ENCODE measurements at places on chromosomes 16 and 17.

GRCh38 chr16:84965428-84966415, 45.6 kb downstream of the ZDHHC7 start:
- DNase-seq = no peak

- no peak for DNase-seq
Observed at GRCh38 chr16:66859397-66860068, 15.3 kb downstream of the CA7 start.

DNA sequence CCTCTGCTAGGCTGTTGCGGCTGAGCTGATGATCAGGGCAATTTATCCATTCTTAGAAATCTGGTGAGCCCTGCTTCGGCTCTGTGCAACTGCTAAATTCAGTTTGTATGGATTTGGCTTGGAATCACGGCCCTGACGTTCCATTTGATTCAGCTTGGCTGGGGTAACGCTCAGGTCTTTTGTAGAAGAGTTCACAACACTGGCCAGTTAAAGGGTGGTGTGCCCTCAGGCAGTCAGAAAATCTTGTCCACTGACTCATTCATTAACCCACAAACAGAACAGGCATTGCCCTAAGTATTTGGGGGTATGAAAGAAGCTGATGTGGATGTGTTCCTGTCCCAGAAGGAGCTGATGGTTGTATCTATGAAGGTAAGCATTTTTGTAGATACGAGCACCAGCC, 53.9 kb downstream of the GNAO1 start:
- no peak for DNase-seq

- no peak for DNase-seq
Observed at GRCh38 chr16:11060842-11061241, 116.5 kb downstream of the CLEC16A start.

GRCh38 chr16:84726079-84726668, 26.4 kb downstream of the USP10 start:
- DNase-seq = no peak

DNA sequence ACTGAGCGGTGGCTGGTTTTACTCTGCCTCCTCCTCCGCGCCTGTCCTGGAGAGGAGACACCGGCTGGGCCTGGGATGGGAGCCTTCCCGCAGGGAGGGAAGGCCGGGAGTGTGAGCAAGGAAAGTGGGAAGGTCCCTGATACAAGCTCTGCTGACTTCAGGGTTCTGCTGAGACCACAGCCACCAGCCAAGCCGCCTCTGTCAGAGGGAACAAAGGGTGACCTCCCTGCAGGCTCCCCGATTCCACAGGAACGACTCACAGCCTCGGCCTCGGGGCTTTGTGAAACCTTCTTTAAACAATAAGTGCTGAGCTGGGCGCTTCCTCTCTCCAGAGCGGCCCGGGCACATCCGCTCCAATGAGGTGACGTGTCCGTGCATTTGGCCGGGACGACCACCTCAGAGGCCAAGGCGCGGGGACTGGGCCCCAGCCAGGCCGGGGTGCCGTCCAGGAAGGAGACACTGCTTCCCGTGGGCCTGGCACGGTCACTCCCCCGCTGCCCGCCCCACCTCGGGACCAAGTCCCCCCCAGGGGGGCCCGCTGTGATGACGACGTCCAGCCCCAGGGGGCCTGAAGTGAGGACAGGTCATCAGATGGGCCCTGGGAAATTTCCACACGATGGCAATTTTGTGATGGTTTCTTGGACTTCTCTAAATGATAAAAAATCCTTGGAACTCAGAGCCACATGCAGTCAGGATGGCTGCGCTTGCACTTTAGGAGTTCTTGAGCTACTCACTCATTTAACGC, 11.8 kb upstream of the CIBAR2 start:
- no peak for DNase-seq

- DNase-seq = no peak
Observed at GRCh38 chr16:46839986-46840443, 9.0 kb upstream of the C16orf87 start.

DNA sequence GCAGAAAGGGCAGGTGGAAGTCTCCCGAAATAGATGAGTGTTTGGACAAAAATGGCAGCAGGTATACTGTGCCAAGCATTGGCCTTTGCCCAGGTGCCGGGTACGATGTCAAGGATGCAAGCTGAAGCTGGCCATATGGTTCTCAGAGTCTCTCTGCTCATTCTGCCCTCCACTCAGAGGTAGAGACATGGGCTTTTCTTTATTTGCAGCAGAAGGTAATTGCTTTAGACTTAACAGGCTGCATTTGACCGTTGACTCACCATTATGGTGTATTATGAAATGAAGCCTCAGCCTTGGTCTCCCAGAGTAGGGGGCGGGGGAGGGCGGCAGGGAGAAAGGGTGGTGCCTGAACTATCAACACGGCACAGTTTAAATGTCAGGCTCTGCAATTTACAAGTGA, 969.1 kb upstream of the EEF2KMT start:
- DNase-seq = no peak
